SK-N-DZ (cell line): ENCODE measurements at places on chromosomes 13 and 19.

- DNase-seq: no peak
These were observed 547.7 kb upstream of the SLITRK1 start for GRCh38 chr13:84430015-84430414.

DNA sequence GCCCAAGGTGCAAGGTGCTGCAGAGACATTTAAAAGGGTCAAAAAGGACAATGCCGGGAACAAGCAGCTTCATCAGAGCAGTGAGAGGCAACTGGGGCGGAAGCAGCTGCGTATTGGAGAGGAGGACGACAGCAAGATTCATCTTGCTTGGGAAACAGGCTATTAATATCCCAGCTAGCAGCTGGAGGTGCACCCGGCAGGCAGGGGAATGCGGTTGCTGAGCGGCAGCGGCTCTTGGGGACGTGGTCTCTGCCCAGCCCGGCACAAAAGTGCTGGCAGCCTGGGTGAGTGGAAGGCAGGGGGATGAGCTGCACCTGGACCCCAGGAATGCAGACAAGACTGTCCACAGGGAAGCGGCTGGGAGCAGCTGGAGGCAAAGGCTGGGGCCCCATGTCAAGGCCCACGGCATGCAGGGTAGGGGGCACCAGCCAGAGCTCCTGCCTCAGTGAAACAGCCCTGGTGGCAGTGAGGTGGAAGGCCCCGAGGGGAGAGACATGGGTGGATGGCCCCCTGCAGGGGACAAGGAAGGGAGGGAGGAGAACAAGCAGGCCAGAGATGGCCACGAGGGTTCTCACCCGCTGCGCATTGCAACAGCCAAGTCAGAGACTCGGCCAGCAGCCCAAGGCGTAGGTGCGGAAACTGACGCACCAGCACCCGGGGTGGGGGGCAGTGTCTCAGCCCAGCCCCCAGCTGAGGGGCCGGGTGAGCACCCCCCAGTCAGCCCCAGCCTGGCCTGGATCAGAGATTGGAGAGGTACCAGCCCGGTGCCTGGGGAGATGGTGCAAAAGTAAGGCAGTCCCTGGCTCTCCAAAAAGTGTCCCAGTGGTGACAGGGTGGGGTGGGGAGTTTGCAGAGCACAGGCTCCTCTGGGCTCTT, 34.4 kb downstream of the PEPD start:
- no peak for DNase-seq

DNA sequence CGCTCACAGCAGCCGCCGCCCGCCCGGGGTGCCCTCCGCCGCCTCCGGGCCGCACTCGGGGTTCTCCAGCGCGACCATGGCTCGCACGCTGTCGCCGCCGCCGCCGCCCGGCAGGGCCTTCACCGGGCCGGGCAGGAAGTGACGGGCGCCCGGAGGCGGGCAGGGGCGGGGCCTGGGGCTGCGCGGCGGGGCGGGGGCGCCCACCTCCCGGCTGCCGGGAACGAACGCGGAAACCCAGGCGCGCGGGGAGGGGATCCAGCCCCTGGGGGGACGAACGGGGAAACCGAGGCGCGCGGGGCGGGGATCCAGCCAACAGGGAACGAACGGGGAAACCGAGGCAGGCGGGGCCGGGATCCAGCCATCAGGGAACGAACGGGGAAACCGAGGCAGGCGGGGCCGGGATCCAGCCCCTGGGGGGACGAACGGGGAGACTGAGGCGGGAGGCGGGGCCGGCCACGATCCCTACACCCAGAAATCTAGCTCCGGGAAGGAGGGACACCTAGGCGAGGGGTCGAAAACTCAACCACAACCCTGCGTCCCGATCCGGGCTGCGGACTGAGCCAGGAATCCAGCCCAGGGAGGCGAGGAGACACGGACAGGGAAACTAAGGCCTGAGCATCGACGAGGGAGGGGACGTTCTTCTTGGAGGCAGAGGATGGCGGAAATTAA, at the start of gene R3HDM4:
TSS of gene R3HDM4 (minus strand) at position 140 of the 669 bp plus-strand sequence. CDS start at position 78, 62 bp downstream.
- DNase-seq: no peak

- no peak for DNase-seq
These were observed 12.2 kb downstream of the CERS1 start for GRCh38 chr19:18883526-18884304.

DNA sequence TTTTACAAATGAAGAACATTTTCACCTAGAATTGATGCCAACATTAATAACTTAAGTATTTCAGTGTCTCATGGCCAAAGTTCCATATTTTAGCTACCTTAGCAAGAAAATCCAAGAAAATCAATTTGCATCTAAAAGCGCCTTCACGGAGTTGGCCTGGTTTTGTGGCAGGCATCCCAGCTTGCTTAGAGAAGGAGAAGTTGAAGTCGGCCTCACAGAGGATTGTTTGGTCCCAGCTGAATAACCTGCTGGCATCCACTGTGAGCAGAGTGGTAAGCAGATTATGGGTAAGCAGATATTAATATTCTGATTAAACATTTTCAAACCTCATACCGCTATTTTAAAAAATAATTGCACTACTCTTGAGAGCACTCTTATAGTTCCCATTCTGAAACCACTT, 62.3 kb upstream of the STARD13 start:
- DNase-seq: no peak

- no peak for DNase-seq
These were observed 538.1 kb downstream of the SUCLA2 start for GRCh38 chr13:47463002-47463401.

DNA sequence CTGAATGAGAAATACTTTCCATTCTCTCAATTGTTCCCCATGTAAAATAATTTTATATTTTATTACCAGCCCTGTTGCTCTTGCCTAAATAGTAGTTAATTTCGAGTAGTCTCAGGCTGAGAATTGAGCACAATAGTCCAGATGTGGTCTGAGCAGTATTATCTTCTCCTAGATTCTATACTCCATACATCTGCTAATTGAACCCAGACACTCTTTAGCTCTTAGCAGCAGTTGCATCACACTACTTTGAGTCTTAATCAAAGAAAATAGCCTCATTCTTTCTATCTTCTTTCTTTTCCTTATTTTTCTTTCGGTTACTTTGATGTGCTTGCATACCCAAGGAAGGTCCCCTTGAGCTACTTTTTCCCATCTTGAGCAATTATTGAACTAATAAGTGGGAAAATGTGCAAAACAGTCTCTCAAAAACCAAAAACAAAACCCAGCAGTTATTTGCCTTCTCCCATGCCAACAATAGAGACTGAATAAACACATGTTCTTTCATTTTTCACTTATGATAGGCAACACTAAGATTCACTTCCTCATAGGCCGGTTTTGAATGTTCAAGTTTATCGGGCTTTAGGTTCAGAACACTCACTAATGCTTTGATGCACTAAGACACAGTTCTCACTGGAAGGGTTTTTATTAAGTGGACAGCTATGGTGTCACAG, 204.5 kb downstream of the POU4F1 start:
- DNase-seq: no peak
